Activated T-helper 1 cell treated with anti-CD3 and anti-CD28 coated beads, Interleukin-2, amount 50 U/mL, for 16 hours (primary cell): ENCODE measurements at places on chromosomes 3 and 15.

DNA sequence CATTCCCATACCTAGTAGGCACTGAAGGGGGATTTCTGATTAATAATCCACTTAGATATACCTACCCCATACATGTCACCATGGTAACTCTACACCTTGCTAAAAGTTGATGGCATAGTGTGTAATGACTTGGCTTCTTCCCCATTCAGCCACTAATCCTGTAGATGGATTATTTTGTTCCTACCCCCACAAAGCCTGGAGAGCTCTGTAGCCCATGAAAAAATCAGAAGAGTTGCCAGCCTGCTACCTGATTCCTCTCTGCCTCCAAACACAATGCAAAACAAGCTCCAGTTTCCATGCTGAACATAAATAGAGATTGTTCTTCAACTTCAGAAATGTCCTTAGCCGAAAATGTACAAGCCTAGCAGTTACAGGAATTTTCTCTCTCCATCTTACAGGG is 98.9 kb upstream of the PFN2 start:
- DNase-seq, result no peak

- DNase-seq, result no peak
Measured at GRCh38 chr3:189555558-189555881, 75.7 kb upstream of the TP63 start.

- no peak for DNase-seq
Measured at GRCh38 chr3:10504171-10505049, 976 bp downstream of the ATP2B2 start.

GRCh38 chr3:151395806-151396205 is 11.3 kb upstream of the P2RY12 start:
- DNase-seq, result no peak

DNA sequence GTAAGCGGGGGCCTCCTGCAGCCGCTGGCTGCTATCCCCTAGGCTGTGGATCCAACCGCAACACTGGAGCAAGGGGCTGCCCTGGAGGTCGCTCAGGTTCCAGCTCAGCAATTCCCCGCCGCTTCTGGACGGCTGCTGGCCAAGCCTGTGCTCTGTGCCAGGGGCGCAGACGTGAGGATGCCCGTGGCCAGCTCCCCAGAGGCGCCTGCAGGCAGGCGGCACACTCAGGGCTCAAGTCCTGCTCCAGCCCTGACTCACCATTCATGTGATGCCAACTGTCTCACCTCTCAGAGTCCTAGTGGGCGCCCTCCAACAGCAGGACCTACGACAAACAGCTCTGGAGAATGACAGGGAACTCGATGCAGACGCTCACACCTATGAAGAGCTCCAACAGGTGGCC is 31.6 kb downstream of the KLHL25 start:
- DNase-seq, result no peak
